ENCODE measurements at places on chromosomes 1 and 21.

DNA sequence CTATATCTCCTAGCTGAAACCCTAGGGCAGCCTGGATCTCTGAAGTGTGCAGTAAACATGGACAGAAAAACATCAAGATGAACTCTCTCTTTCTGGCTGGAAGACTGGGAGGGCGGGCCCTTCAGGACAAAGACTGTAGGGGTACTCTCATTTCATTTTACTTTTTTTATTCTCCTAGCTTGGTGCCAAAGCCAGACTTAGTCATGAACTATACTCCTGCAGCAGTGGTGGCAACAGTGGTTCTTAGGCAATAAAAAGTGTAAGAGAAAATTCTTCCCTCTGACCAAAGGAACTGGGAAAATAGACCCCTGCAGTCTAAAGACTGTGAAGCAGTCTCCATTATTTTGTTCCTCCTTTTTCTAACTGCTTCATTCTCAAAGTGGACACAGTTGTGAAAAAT is 213.8 kb upstream of the JUN start:
- DNase-seq = no peak

DNA sequence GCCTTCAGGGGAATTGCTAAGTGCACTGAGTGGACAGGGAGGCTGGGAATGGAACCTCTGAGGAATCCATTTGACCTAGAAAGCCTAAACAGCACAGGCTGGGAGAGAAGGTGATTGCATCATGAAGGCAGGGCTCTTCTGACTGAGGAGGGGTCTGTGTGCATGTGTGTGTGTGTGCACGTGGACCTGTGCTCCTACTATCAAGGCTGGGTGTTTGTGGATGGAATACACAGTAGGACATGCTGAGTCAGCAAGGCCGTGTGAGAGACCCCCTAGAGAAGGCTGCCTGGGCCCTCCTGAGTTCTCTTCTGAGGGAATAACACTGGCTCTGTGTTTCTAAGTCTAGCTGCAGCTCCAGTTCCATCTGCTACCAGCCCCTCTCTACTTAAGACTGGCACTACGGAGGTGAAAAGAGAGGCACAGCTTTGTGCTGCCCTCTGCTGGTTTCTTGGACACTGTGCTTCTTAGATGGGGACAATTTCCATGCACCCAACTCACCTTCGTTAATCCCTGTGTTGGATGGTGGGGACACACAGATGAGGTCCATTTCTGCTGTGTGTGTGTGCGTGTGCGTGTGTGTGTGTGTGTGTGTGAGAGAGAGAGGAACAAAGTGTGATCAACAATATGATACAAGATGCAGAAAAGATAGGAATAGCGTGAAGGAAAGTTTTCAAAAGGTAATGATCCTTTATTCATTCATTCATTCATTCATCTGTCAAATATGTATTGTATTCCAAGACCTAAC is 6.2 kb upstream of the EFCAB14 start:
- peak; percentile 78 for DNase-seq

DNA sequence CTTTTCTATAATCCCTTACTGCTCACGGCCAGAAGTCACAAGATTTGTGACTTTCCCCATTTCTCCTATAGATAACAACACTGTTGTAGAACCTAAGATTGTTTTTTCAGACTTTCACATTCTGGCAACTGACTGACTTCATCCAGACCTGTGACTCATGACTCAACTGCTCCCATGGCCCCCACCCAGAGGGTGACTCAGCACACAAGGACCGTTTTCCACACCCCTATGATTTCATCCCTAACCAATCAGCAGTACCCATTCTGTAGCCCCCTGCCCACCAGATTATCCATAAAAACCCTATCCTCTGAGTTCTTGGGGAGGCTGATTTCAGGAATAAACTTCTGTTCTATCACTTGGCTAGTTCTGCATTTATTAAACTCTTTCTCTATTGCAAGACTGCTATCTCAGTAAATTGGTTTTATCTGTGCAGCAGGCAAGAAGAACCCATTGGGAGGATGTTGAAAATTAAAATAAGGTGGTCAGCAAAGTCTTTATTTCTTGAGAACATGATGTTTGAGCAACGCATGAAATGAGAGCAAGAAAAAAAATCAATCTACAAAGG is 79.7 kb downstream of the NGF start:
- DNase-seq = no peak

GRCh38 chr1:158035976-158036583 is 42.6 kb downstream of the KIRREL1 start:
- no peak for DNase-seq

- DNase-seq = peak; percentile 27
These were observed 569 bp upstream of the WARS2 start for GRCh38 chr1:119141020-119141424.

DNA sequence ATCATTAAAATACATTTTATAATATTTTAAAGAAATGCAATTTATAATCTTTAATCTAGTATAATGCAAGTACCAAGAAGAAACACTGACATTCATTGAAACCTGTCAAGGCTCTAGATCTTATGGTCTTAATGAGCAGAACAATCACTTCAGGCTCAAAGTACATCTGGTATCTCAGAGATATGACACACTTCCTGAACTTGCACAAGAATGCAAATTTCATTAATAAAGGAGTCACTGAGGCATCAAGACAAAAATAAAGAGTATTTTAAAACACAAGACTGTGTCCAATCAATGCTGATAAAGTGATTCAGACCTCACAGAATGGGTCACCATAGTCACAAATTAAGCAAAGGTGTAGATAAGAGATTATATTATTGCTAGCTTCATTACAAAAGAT is 178.1 kb downstream of the AK5 start:
- no peak for DNase-seq

DNA sequence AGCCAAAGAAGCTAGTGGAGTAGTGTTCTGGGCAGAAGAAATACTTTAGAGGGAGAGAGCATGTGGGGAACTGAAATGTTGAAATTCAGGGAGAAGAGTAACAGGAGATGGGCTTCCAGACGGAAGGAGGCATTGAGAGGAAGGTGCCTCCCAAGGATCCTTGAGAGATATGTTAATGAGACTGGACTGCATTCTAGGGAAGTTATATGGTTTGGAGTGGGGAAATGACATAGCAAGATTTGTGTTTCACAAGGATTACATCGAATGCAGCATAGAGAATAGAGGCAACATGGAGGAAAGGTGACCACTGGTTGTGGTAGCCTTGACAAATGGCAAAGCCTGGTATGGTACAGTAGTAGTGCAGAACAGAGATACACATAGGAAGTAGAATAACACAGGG is 160.5 kb upstream of the HMCN1 start:
- DNase-seq = no peak

DNA sequence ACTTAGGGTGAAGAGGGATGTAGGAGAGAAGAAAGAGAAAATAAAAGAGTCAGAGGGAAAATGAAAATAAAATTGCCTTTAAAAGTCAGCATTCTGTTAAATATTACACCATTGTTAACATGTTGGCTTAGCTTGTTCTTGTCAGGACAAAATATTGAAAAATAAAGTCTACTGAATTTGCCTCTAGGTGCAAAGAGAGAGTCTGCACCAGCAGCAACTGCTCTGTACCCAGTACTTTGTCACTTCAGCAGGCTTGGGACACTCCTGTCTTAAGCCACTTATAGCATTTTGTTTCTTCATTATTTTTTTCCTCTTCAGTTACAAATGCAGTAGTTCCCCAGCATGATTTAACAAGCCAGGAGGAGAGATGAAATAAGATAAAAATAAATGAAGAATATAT is 11.0 kb upstream of the USH2A start:
- DNase-seq = no peak

GRCh38 chr21:40613546-40614030 is 233.4 kb downstream of the DSCAM start:
- DNase-seq = no peak

DNA sequence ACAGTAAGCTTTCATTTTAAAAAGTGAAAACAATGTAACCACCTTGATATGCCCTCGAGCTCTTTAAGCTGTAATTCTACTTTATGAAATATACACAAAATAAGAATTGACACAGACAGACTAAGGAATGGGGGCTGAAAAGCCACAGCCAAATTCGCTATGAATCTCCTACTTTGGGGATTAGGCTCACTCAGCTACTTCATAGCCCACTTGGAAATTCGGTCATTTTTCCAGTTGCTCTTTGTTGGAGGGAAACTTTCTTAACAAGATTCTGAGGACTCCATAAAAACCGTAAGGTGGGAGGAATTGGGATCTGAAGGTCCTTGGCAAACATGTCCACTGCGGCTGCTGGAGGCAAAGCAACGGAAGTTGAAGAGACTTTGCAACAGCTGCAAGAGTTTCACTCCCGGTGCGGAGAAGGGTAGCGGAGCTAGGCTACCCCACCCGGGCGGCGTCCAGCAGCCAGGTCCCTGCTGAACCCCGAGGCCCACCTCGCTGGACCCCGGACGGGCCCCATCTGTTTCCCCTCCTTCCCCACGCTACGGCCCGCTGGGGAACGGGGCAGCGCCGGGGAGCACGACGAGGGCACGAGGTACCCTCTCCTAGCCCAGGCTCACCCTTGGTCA is 634 bp downstream of the MYCBP start:
- DNase-seq = no peak

DNA sequence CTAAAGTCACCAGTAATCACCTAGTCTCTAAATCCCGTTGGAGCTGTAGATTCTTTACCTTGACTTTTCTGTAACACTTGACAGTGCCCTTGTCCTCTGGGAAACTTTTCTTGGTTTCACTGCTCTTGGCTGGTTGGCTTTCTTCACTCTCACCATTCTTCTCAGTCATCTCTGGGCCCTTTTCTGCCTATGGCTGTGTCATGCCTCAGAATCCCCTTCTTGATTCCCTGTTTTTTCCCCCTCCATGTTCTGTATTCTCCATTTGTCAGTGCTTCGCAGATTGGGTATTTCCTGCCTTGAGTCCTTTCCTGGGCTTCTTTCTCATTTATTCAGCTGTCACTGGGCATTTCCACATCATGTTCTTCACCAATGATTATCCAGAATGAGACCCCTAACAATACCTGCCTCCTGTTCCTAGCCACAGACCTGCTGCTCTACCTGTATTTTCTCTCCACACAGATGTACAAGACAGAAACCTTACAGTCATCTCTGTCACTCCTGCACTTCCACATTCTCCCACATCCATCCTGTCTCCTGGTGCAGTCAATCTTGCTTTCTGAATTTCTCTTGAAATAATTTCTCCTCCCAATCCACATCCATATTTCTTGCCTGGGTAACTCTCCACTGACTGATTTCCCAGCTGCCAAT is 14.7 kb downstream of the UCK2 start:
- no peak for DNase-seq

- DNase-seq = peak; percentile 63
These were observed 33.5 kb upstream of the MACF1 start for GRCh38 chr1:39170731-39171667.

DNA sequence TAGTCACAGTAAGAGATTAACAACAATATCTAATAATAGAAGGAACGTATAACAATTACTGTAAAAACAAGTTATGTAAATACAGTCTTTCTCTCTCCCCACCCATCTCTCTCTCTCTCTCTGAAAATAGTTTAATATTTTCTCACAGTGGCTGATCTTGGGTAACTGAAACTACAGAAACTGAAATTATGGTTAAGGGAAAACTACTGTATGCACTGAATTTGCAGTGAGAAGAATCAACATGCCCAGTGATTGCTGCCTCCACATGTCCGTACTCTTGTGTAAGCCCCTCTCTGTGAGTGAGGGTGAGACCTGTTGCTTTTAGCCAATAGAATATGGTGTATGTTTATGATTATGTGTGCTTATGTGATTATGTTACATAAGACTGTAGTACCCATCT is 1.6 kb downstream of the KRTAP6-1 start:
- no peak for DNase-seq

DNA sequence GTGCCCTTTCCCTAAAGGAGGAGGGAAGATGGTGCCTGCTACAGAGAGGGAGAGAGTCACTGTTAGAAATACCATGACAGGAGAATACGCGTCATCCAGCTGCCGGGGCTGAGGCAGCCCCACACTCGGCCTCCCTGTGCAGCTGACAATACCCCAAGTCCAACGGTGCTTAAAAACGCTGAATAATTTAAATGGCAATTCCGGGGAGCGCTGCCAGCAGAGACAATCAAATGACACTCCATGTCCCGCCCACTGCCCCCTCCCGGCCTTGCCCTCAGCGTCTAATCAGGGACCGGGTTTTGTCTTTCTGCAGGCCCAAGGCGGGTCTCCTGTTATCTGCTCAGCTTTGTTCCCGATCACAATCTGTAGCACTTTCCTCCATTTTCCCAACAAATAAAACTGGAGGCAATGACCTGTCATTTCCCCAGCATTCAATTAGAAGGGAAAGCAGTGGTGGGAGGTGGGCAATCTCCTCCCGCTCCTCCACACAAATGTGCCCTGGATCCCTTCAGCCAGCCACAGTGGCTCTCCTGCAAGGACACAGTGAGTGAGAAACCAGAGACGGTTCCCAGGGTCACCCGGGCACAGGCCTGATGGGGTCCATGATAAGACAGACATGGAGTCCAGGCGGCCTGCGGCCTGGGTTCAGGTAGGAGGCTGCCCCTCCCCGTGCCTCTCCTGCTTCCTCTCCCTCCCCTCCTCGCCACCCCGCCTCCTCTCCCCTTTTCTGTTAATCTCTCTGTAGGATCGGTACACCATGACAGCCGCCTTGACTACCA is 42.7 kb upstream of the AJAP1 start:
- no peak for DNase-seq

DNA sequence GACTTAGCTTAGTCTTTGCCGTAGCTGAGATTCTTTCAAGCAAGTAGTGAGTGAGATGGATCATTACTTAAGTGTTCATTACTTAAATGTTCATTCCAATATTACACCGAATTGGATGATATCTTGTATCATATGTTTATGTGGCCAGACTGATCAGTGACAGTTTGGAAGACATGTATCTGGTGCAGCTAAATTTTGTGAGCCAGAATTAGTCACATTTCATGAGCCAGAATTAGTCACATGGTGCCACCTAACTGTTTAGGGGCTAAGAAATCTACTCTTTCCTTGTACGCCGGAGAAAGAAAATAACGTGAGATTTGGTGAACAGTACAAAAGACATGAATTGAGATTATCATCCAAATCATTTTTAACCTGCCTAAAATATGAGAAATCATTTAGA is 355.6 kb downstream of the USP25 start:
- DNase-seq = no peak

DNA sequence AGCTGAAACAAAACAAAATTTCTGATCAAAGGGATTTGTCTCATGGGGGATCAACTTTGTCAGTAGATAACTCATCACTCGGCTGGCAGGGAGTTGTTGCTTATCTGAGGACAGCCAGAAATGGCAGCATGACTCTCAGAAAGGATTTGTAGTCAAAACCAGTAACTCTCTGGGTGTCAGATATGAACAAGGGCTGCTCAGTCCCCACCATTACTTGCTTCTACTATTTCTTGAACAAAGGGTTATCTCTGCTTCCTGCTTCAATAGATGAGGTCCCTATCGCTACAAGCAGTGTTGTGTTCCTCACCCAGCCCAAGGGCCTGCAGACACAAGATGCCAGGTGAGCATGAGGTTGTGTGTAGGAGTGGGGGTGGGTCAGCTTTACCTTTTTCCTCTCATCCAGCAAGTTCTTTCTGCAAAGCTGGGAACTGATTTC is 116.2 kb downstream of the PTBP2 start:
- DNase-seq = no peak
